ENCODE measurements at places on chromosomes 2 and 18.
A peak's percentile ranks its signal among the peaks of the same experiment; 100 is the strongest.

- DNase-seq: no peak
Observed at GRCh38 chr18:50298443-50299284, 11.2 kb upstream of the CXXC1 start.

GRCh38 chr2:181120625-181121024, 140.2 kb downstream of the UBE2E3 start:
- DNase-seq: peak; percentile 15

DNA sequence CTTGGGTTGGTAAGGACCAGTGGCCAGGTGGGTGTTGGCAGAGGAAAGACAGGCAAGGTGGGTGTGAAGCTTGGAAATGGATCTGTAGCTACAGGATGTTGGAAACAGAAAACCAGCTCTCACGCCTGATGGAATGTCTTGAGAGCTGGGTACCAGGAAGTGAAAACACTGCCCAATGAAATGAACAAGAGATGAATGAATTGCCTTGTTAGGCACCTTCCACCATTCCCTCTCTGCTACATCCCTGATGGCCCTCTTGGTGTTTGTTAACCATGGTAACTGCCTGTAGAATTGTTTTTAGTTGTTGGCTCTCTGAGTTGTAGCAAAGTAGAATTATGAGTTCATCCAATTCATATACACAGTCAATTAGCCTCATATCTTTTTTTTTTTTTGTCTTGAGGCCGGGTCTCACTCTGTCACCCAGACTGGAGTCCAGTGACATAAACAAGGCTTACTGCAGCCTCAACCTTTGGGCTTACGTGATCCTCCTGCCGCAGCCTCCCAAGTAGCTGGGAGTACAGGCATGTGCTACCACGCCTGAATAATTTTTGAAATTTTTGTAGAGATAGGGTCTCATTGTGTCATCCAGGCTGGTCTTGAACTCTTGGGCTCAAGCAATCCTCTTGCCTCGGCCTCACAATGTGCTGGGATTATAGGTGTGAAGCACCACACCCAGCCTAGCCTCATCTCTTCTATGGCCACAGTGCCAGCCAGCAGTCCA, 9.5 kb downstream of the KCMF1 start:
- DNase-seq: no peak

DNA sequence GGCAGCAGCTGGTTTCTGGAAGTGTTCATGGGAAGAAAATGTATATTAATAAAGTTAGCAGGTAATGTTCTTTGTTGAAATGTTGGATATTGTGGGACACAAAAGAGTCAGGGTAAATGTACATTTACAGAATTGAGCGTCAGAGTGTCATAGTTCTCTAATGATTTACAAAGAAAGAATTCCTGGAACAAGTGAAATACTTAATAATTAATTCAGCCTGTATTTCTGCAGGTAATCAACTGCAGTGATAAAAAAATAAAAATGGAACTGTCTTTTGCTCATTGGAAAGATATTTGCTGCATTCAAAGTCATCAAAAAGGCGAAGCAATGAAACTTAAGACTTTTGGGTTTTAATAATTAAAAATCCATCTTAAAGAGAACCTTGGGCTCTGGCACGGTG, 27.4 kb upstream of the PTH2R start:
- no peak for DNase-seq

DNA sequence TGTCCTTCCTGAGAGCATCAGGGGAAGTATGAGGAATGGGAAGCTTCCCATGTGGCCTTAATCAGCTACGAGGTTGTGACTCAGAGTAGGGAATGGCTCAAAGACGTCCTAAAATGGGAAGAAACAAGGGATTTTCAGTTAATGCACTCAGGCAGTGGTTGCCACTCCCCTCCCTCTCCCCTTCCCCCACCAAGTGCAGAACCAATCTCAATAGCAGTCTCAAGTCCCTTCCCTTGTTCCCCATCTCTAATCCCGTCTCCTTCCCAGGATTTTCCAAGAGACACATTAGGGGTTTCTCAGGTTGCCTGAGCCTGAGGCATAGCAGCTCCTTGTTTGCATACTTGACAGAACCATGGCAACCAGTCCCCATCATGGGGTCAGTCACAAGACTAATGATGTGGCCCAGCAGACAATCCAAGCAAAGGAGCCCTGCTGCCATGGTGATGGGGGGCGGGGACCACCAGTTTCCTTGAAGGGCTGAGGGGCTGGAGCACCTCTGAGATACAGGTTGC, 18.2 kb upstream of the RESP18 start:
- DNase-seq: peak; percentile 95

DNA sequence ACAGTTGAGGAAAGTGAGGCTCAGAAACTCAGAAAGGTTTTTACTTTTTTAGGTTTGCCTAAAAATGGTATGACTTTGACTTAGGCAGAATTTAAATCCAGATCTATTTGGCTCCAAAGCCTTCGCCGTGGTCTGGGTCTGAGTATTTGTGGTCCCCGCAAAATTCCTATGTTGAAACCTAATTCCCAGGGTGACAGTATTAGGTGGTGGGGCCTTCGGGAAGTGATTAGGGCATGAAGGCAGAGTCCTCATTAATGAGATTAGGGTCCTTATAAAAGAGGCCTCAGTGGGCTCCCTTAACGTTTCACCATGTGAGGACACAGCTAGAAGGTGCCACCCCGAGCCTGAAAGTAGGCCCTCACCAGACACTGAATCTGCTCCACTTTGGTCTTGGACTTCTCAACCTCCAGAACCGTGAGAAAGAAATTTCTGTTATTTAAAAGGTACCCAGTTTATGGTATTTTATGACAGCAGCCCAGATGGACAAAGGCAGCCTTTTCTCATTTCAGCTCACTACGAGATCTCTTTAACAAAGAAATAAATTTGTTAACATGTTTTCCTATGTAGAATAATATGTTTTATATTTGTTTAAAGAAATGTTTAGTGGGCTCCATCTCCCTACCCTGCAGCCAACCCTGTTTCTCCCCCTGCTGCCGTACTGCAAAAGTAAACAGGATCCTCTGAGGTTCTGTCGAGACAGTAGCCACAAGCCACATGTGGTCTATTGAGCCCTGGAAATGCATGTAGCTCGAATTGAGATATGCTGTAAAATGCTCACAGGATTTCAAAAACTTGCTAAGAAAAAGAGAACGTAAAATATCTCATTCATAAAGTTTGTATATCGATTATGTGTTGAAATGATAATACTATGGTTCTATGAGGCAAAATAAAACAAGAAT, 80.6 kb downstream of the MOGAT1 start:
- peak; percentile 27 for DNase-seq

DNA sequence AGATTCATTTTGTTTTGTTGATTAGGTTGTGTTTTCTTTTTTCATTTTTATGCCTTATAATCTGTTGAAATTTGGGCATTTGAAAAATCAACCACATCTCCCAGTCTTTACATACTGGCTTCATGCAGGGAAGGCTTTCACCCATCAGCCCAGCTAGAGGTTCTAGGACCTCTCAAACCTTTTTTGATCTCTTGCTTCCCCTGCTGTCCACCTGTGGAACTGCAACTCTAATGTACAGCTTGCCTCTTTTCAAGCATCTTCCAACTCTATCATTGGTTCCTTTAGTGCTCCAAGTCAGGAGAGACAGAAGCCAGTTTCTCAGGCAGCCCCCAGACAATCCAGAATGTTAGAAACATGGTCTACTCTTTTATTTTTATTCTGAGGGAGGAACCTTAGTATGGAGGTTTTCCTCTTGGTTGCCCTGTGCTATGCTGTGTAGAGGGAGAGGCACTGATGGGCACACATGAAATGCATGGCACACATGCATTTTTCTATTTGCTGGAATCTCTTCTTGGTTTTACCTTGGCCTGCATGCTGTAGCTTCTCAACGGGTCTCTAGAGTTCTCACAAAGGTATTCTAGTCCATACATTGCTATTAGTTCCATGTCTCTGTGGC, 107.2 kb upstream of the L3MBTL4 start:
- peak; percentile 40 for DNase-seq

GRCh38 chr2:138777996-138778395, 2.2 kb downstream of the NXPH2 start:
- DNase-seq: peak; percentile 26

GRCh38 chr2:237995036-237995435, 28.2 kb downstream of the UBE2F start:
- no peak for DNase-seq

DNA sequence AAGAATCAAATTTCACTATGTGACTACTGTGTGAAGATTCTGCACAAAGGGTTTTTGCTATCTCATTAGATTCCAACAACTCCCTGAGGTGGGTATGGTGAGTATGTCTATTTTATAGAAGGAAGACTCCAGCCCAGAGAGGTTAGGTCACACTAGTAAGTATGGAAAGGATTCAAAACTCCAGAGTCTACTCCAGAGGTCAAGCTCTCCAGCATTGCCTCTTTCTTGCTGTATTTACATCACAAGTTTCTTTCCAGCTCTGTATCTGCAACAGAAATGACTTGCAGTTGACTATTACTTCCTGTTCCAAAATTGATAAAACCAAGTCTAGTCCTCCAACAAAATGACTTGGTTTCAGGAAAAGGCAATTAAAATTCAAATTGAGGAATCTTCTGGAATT, 2.1 kb downstream of the COL4A4 start:
- DNase-seq: no peak

- no peak for DNase-seq
Observed at GRCh38 chr2:11129598-11130449, 25.4 kb upstream of the SLC66A3 start.

DNA sequence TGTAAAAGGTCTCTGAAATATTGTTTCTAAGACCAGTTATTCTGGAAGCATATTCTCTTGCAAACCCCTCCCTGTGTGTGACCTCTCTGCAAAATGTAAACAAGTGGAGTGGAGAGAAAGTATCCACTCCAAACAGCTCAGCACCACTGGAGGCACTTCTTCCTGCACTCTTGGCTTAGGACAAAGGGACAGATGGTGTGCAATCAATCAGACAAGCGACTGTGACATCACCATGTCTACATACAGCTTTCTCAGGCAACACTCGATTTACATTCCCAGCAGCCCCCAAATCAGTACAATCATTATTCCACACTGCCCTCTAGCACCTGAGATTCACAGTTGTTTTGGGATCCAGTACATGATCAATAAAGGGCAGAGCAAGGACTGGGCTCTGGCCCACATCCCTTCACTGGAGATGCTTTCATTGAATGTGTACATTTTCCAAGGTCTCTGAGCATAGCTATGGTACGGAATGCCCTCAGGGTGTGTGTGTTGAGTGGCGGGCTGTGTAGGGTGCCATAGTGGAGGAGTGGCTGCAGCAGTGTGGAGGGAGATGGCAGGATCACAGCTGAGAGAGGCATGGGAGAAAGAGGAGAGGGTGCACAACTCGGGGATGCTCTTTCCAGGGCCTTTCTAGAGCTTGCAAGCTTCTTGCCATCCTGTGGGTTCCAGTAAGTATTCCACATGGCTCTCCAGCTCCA, 311.8 kb upstream of the ST6GAL2 start:
- DNase-seq: no peak
